ENCODE measurements at places on chromosomes 6 and 20. TPM values are rescaled to one million over a fixed set of nuclear protein-coding genes. Genes with fewer than 3 reads are reported as not detected.

Gene HDGFL1
- total RNA-seq, result not detected

Gene DOK5
- 0.98 TPM for total RNA-seq

Gene COX7A2
- 189 TPM for total RNA-seq

Gene MSH5
- 18.8 TPM for total RNA-seq

Gene CAGE1
- not detected for total RNA-seq

Gene GDAP1L1
- total RNA-seq, result not detected

Gene CLPSL1
- total RNA-seq, result not detected

Gene SOBP
- total RNA-seq, result 3.9 TPM

Gene LY6G6F
- not detected for total RNA-seq

Gene LINC00237
- total RNA-seq, result not detected

Gene SLC35D3
- total RNA-seq, result not detected

Gene SLPI
- total RNA-seq, result not detected

Gene IBTK
- total RNA-seq, result 42.1 TPM

Gene TRDN
- not detected for total RNA-seq

Gene BANF2
- total RNA-seq, result not detected

Gene RWDD2A
- 3.6 TPM for total RNA-seq

Gene C20orf204
- total RNA-seq, result 3.9 TPM

Gene CD93
- 215 TPM for total RNA-seq

Gene CD24
- total RNA-seq, result 2.3 TPM

Gene BPIFB2
- not detected for total RNA-seq

Gene HAO1
- not detected for total RNA-seq

Gene GPR6
- total RNA-seq, result not detected

Gene CDH22
- total RNA-seq, result not detected

Gene CEP43
- 11.8 TPM for total RNA-seq

Gene TTLL9
- total RNA-seq, result under 0.01 TPM

Gene PGC
- total RNA-seq, result not detected

Gene ULBP2
- 8.0 TPM for total RNA-seq

Gene MCCD1
- total RNA-seq, result not detected

Gene LGSN
- total RNA-seq, result not detected

Gene ACSS1
- total RNA-seq, result 6.5 TPM

Gene BLCAP
- 65.5 TPM for total RNA-seq

Gene TAAR5
- not detected for total RNA-seq

Gene SLCO4A1
- 3.1 TPM for total RNA-seq

Gene MLN
- total RNA-seq, result not detected

Gene MPIG6B
- total RNA-seq, result not detected

Measured in vein endothelial cell (primary cell).